ENCODE measurements at places on chromosomes 5 and 9. TPM values are rescaled to one million over a fixed set of nuclear protein-coding genes. Genes with fewer than 3 reads are reported as not detected.

The SLC6A7 gene
- total RNA-seq: not detected

The NXNL2 gene
- not detected for total RNA-seq

DNA sequence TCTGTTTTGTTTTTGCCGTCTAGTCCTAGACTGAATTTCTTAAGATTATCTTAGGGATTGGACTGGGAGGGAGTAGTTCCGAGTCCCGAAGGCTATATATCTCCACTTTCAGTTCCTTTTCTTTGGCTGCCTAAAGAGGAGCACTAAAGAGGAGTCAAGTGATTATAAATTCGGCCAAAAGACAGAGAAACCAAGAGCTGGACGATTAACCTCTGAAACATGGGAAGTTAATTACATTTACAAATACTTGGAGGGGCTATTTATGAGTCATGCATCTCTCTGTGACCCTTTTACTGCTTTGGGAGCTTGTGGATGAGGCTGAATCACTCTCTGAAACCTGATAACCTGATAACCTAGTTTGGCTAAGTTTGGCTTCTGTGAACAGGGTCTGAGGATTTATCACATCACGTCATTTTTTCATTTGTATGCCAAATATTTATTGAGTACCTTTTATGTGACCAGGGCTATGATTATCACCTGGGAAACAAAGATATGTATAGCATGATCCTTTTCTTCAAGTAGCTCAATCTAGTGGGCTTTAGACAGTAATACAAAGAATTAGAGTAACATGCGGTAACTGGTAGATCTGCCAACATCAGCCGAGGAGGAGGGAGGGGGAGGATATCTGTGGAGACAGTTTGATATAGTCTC is 180.9 kb downstream of the CD180 start:
- no peak for DNase-seq

DNA sequence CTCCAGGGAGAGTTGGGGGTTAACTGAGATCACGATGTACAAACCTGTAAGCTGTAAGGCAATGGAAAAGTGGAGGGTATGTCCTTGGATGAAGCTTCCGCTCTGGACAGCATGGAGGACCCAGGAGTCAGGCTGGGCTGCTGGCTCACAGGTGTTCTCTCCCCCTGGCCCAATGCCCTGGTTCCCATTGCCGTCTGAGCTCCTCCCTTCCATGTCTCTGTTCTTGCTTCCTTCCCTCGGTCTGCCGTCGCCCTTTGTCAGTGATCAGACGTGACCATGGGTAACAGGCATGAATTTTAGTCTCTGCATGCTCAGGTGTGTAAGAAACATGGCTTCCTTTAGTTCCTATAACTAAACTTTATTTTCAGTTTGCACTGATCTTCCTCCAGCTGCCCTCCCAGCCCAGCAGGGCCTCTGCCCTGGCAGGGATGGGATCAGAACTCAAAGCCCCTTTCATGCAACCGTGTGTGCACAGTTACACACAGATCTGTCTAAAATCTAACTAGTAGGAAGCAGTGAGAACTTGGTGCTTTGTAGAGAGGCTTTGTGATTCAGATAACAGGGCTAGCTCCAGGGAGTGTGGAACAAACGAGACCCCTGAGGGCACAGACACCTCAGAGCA is 51.7 kb upstream of the KCNMB1 start:
- DNase-seq: no peak

GRCh38 chr9:81321551-81321950 is 367.8 kb downstream of the TLE1 start:
- DNase-seq: no peak

- no peak for DNase-seq
Measured at GRCh38 chr5:35820735-35821134, 36.0 kb upstream of the IL7R start.

DNA sequence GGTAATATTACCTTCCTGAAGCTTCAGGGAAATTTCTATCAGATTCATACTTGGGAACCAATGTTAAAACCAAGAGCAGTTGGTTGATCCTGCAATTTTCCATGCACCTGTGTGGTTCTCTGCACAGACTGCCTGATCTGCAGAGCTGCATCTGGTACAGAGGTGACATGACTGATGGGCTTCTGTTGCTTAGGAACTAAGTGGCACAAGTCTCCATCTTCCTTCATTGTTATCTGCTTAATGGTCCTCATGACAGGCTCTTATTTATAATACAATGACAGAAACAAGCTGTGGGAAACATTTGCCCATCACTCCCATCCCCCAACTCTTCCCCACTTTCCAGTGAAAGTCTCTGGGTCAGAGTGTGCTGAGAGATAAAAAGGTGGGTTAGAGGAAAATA is 799.1 kb downstream of the TAF11L14 start:
- DNase-seq: no peak
